ENCODE measurements at places on chromosomes 2 and 18.

GRCh38 chr18:51405683-51406477, 208.4 kb upstream of the MEX3C start:
- DNase-seq, result no peak

DNA sequence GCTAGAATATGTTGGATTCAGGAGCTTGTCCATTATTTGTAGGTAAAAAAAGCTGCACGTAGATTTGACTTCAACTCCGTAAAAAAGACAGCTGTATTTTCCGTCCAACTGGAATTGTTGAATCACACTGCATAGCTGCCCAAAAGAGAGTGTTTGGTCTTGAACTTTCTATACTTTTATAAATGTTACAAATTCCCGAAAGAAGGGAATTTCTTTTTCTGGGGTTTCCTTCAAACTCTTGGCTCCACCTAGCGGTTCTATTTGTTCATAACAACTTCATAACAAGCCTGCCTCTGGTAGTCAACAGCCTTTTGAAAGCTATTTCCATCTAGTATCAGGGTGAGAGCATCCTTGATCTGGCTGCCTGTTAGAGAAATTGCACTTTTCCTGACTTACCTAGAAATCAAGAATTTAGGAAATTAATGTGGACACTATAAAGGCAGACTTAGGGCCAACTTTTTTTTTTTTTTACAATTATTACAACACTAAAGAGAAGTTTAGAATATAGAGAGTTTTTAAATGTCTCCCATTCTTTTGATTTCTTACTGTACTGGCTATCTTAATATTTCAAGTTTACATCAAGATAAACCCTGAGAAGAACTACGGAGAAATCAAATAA, 48.1 kb downstream of the TMEM185B start:
- peak; percentile 55 for DNase-seq

DNA sequence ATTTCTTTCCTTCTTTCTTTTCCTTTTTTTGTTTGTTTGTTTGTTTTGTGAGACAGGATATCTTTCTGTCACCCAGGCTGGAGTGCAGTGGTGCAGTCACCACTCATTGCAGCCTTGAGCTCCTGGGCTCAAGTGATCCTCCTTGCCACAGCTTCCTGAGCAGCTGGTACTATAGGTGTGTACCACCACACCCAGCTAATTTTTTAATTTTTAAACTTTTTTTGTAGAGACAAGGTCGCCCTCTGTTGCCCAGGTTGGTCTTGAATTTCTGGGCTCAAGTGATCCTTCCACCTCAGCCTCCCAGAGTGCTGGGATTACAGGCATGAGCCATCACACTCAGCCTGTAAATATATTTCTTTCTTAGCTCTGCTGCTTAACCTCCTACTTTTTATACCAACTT, 83.4 kb upstream of the CYP20A1 start:
- no peak for DNase-seq

- peak; percentile 84 for DNase-seq
These were observed 57.4 kb downstream of the TRPM8 start for GRCh38 chr2:233974530-233975071.

- no peak for DNase-seq
These were observed 48.7 kb downstream of the TRIP12 start for GRCh38 chr2:229873123-229873581.

- DNase-seq, result no peak
These were observed 337.9 kb upstream of the SLC39A10 start for GRCh38 chr2:195319112-195319460.

- no peak for DNase-seq
These were observed 609.0 kb upstream of the CELF4 start for GRCh38 chr18:38174594-38174993.

GRCh38 chr2:19579461-19579860, 221.0 kb upstream of the OSR1 start:
- DNase-seq, result no peak

- DNase-seq, result no peak
These were observed 542.4 kb upstream of the NRP2 start for GRCh38 chr2:205139822-205140463.

- DNase-seq, result no peak
These were observed 156.4 kb downstream of the SMAD7 start for GRCh38 chr18:48794251-48794970.

DNA sequence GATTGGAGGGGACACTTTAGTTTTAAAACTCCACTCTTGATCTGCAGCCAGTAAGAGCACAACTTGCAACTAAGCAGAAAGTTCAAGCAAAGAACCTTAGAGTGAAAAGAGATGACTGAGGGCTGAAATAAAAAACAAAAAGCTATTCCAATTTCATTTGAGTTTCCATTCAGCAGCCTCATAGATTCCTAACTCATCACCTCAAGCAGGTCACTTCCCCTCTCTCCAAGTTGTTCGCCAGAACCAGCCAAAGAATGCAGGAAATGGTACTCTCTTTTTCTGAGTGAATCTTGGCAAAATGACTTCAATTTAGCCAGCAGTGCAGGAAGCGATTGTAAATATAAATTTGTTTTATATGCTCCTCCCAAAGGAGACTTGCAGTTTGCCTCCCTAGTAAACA, 213.3 kb downstream of the SETBP1 start:
- no peak for DNase-seq

DNA sequence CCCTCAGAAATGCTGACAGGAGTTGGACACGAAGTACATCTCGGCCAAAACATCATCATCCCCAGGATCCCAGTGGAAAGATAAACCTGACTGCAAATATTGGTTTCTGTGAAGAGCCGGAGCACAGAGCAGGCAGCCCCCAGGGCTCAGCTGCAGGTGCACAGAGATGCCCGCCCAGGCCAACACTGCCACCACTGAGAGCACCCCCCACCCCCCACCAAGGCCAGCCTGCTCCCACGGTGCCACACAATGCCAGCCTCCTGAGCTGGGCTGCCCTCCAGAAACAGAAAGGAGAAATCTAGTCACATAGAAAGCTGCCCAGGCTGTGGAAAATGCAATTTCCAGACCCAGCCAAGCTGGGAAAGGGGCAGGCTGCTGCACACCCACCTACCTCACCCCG, 71.7 kb downstream of the GALNT14 start:
- DNase-seq, result no peak

GRCh38 chr2:49021271-49021670, 133.0 kb downstream of the FSHR start:
- no peak for DNase-seq

- DNase-seq, result no peak
These were observed 127.6 kb downstream of the ALPK2 start for GRCh38 chr18:58501066-58501896.

GRCh38 chr2:8636721-8637636, 44.9 kb upstream of the ID2 start:
- no peak for DNase-seq
